ENCODE measurements at places on chromosomes 4 and X. TPM values are rescaled to one million over a fixed set of nuclear protein-coding genes. Genes with fewer than 3 reads are reported as not detected.

HS3ST1 gene
- total RNA-seq = not detected

RIBC1 gene
- 0.27 TPM for total RNA-seq

PDZD4 gene
- total RNA-seq = 5.7 TPM

ESX1 gene
- 10.8 TPM for total RNA-seq

STARD8 gene
- total RNA-seq = 3.4 TPM

FHDC1 gene
- 1.6 TPM for total RNA-seq

PLAC8 gene
- total RNA-seq = 28.2 TPM

C4orf54 gene
- total RNA-seq = 0.17 TPM

SPANXN4 gene
- total RNA-seq = not detected

NBDY gene
- total RNA-seq = 4.3 TPM

IL3RA gene
- not detected for total RNA-seq

RASL11B gene
- 2.0 TPM for total RNA-seq

KLKB1 gene
- not detected for total RNA-seq

DNA sequence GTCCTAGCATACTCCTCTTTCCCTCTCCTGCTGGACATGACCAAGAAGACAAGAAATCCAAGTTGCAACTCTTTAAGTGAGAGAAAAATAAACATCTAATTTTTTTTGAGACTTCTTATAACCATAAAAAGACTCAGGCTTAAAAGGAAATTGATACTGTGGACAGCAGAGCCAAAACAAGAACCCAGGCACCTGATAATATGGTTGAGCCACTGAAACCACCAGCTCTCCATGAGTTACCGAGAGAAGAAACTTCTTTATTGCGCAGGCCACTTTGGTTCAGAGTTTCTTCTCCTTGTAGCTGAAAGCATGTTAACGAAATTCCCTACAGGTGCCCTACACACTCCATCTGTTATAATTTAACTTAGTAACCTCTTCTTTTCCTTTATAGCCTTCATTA is 11.3 kb upstream of the SPCS3 start:
- DNase-seq = no peak

GRCh38 chr4:180164799-180165198 is 2078.4 kb upstream of the TENM3 start:
- DNase-seq = peak; percentile 33

- DNase-seq = no peak
These were observed 38.9 kb upstream of the MAB21L2 start for GRCh38 chr4:150543042-150543441.

DNA sequence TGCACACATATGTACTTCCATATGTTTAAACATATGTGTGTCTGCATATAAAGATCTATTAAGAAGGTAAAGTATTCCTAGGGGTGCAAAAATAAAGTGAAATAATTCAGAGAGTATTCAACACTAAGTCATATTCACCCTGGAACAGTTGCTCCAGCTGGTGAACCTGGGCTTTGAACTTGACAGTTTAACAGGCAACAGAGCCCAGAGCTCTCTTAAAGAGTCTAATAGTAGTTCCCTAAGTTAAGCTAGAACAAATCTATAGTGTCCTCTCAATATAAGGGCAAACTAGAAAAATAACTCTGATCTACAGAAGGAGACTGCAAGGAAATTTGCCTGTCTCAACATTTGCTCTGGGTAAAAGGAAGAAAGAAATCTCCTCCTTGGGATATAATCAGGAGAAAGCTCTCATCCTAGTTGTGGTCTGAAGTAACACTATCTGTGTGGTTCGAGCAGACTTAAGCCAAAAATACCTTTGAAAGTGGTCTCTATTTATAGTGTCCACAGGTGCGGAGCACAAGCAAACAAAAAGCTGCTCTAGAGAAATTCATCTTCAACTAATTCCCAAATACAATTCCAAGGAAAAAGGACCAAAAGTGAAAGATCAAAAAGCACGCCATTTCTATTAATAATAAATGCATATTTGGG is 29.9 kb downstream of the VEGFC start:
- DNase-seq = no peak

GRCh38 chrX:10728806-10729389 is 108.5 kb upstream of the MID1 start:
- no peak for DNase-seq

GRCh38 chr4:169005453-169006099 is 4.5 kb downstream of the CBR4 start:
- no peak for DNase-seq

- no peak for DNase-seq
These were observed 88.5 kb downstream of the HADH start for GRCh38 chr4:108078024-108078733.

DNA sequence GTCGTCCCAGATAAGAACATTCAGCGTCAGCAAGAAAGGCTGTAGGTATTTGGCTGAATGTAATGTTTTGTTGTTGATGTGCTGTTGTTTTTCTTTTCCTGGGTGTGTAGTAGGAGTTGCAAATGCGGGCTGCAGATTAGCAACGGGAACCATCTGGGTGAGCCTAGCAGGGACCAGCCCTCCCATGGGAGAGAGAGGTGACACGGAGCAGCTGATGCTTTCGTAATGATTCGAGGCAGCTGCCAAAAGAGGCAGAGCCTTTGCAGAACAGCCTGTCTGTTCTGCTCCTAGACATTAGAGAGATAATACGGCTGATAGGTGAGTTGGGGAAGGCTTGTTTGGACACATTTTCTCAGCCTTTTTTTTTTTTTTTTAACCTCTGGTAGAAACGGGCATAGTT is 25.3 kb downstream of the ARSF start:
- no peak for DNase-seq

DNA sequence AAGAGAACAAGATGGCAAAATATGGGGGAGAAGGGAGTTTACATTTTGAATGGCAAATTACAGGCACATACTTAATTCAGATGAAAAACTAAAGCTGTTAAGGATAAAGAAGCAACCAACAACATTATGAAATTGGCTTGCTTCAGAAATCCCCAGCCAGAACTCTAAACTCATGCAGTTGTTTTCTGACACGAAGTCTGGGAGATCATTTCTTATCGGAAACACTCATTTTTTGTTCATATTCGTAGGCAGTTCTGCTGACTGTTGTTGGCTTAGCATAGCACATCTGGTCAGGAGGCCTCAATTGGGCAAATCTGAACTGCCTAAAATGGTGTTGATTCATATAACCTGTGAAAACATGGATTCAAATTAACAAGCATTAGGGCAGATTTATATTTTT is 33.0 kb upstream of the ARHGAP6 start:
- no peak for DNase-seq

DNA sequence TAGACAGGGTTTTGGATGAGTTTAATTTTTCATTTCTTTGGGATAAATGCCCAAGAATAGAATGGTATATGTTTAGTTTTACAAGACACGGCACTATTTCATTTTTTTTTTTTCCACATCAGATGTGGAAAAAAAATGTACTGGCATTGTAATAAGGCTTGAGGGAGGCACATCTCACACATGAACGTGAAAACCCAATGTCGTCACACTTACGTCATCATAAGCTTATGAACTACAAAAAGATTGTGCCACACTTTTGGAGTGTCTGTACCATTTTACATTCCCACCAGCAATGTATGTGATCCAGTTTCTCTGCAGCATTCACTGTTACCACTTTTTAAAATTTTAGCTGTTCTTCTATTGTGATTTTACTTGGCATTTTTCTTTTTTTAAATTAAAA is 74.2 kb downstream of the TAF1 start:
- no peak for DNase-seq

GRCh38 chr4:188722911-188723310 is 583.7 kb downstream of the TRIML1 start:
- no peak for DNase-seq

DNA sequence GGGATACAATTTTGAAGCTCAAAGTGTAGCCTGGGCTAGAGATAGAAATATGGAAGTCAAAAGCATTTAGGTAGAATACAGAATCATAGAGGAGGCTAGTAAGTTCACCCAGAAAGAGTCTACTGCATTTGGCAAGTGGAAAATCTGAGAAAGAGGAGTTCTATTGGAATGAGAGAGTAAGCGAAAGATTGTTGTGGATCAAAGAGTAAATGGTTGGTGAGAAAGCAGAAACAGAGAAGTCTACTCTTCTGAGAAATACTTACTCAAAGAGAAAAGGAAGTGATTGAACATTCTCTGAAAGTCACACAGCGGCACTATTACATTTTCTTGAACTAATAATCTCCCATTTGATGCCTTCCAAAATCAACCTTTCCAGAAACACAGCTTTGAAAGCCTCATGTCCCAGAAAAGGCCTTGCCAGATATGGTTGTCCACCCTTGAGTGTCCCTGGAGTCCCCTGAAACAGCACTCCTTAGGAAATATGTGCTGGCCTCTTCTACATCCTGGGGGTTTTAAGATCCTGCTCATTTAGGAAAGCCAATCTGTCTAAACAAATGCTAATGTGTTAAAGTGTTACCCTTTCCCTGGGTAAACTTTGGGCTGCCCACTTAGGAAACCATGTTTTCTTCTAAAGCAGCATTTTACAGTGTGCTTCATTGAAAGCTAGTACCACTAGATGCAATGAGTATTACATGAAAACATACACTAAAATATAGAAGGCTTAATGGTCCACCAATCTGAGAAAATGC is 132.6 kb downstream of the INPP4B start:
- DNase-seq = no peak

- DNase-seq = no peak
These were observed 133.8 kb upstream of the STIM2 start for GRCh38 chr4:26726655-26727387.

- no peak for DNase-seq
These were observed 46.5 kb downstream of the KLF8 start for GRCh38 chrX:56278692-56279091.

- no peak for DNase-seq
These were observed 113.0 kb upstream of the TLR3 start for GRCh38 chr4:185955826-185956543.

- DNase-seq = no peak
These were observed 75.5 kb downstream of the MTMR1 start for GRCh38 chrX:150768580-150769190.

- DNase-seq = no peak
These were observed 17.7 kb downstream of the OTUD5 start for GRCh38 chrX:48939524-48940228.

GRCh38 chr4:59630922-59631321 is 1569.2 kb upstream of the ADGRL3 start:
- DNase-seq = no peak

- DNase-seq = no peak
These were observed 12.0 kb downstream of the RPS6KA6 start for GRCh38 chrX:84175958-84176357.

GRCh38 chrX:130658310-130658709 is 244.7 kb downstream of the ENOX2 start:
- no peak for DNase-seq

DNA sequence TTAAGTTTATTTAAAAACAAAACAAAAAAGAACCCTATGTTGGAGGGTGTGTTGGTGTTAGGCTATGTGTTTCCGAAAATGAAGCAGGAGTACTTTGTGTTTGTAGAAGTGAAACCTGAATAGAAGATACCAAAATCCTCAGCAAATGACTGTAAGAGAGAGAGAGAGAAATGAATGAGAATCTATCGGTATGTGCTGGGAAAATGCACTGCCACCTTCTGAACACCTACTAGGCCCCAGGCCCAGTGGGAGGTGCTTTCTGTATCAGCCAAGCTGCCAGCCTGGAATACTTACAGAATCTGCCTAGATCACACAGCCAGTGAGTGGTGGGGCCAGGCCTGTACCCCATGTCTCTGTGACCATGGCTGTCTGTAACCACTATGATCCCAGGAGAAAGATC is 14.9 kb upstream of the PIM2 start:
- DNase-seq = no peak

DNA sequence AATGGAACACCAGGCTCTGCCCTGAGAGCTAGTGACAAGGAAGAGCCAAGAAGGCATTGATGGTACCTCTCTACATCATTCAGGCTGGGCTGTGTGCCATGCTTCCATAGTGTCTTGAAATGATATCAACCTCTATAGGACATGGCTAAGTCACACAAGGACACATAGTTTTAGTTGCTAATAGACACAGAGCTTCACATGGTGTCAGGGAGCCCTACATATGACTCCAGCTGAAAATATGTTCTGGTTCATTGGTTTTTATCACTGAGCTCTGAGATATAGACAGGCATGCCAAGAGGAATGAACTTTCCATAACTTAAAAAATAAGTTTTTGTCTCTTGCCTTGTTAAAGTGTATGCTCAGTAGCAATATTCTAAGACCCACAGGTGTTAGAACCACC is 72.1 kb upstream of the PRKG2 start:
- DNase-seq = no peak

DNA sequence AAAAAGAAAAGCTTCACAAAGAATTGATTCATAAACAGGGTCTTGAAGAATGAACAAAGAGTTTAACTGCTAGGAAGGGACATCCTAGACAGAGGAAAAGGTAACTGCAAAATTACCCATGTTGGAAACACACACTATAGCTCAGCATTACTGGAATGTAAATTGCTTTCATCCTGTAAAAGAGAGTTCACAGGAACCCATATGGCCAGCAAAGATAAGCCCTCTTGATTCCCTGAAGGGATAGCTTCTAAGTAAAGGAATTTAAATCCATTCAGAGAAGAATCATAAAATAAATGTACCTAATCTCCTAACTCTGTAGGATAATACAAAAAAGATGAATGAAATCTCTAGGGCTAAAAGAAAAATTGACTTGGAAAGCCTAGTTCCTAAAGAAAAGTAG is 107.1 kb upstream of the INTU start:
- DNase-seq = no peak

DNA sequence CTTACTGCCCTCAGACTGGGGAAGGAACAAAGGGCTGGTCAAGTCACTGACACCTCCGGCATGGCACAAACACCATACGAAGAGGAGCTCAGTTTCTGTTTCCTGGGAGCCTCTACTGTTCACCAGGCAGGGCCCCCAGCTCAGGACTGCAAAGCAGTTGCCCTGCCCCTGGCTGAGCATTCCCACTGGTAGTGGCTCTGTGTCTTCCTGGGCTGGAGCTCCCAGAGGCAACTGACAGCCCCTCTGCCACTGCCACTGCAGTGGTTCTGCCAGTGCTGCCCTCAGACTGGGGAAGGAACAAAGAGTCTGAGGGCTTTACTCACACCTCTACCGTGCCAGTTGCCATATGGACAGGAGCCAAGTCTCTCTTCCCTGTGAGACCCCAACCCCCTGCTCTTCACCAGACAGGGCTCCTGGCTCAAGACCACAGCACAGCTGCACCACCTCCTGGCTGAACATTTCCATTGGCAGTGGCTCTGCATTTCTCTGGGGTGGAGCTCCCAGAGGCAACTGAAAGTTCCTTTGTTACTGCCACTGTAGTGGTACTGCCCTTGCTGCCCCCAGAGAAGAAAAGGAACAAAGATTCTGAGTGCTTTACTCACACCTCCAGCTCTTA is 67.9 kb downstream of the SMARCA5 start:
- no peak for DNase-seq

- no peak for DNase-seq
These were observed 52.5 kb upstream of the RPL34 start for GRCh38 chr4:108567831-108568230.

- DNase-seq = peak; percentile 75
These were observed 51.8 kb upstream of the TRAM1L1 start for GRCh38 chr4:117137145-117137544.

- DNase-seq = no peak
These were observed 14.7 kb downstream of the RAPGEF2 start for GRCh38 chr4:159117564-159117963.

GRCh38 chrX:34300871-34301270 is 168.8 kb upstream of the FAM47A start:
- peak; percentile 13 for DNase-seq

- DNase-seq = no peak
These were observed 3.7 kb upstream of the OSTC start for GRCh38 chr4:108646706-108647105.

All from Daoy (cell line).